ENCODE measurements at places on chromosomes 11 and 22. TPM values are rescaled to one million over a fixed set of nuclear protein-coding genes. Genes with fewer than 3 reads are reported as not detected.
A peak's percentile ranks its signal among the peaks of the same experiment; 100 is the strongest.

C22orf23 gene
- 4.3 TPM for total RNA-seq

HBB gene
- total RNA-seq: not detected

KREMEN1 gene
- 2.9 TPM for total RNA-seq

RTN4R gene
- 1.4 TPM for total RNA-seq

TMPRSS6 gene
- 0.05 TPM for total RNA-seq

GRCh38 chr11:109247071-109247470, 174.9 kb upstream of the C11orf87 start:
- ATAC-seq: no peak

DNA sequence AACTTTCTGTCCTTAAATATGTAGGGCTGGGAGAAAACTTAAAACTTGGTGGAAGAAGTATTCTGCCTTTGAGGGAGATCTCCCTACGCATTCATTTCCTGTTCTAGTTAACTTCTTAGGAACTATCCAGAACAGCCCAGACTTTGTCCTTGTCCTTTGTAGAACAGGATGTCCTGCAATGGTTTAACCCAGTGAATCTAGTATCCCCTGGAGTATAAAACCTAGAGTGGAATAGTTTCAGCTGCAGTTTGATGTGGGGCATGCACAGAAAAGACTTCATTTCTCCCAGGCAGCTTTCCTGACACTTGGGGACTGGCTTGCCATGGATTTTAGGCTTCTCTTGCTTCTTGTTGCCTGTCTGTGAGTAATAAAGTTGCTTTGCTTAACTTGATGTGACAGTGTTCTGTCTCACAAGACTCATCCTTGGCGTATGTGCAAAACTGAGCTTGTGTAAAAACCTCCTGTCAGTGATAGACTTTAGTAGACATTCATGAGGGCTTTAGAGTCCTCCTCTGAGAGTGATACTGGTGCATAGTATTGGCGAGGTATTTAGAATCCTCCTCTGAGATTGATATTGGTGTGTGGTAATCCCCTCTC, 28.2 kb downstream of the ARHGAP42 start:
- ATAC-seq: no peak

- no peak for ATAC-seq
These were observed 66.7 kb downstream of the RAB30 start for GRCh38 chr11:83004746-83005556.

GRCh38 chr22:33897448-33897835, 22.8 kb downstream of the LARGE1 start:
- no peak for ATAC-seq

DNA sequence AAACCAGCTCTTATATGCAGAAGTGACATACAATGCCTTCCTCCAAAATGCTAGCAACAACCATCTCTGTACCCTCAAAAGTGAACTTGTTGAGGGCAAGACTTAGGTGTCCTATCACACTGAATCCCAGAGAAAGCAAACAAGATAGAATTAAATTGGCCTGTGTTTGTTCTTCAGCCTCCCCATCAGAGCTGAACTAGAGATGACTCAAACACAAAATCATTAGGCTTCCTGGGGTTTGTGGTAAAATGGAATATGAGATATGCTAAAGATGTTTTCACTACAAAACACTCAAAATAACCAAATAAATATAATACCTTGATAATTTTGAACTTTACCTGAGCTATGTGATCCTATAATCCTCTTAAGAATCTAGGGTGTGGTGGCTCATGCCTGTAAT, 31.6 kb downstream of the ZNF214 start:
- ATAC-seq: no peak

DNA sequence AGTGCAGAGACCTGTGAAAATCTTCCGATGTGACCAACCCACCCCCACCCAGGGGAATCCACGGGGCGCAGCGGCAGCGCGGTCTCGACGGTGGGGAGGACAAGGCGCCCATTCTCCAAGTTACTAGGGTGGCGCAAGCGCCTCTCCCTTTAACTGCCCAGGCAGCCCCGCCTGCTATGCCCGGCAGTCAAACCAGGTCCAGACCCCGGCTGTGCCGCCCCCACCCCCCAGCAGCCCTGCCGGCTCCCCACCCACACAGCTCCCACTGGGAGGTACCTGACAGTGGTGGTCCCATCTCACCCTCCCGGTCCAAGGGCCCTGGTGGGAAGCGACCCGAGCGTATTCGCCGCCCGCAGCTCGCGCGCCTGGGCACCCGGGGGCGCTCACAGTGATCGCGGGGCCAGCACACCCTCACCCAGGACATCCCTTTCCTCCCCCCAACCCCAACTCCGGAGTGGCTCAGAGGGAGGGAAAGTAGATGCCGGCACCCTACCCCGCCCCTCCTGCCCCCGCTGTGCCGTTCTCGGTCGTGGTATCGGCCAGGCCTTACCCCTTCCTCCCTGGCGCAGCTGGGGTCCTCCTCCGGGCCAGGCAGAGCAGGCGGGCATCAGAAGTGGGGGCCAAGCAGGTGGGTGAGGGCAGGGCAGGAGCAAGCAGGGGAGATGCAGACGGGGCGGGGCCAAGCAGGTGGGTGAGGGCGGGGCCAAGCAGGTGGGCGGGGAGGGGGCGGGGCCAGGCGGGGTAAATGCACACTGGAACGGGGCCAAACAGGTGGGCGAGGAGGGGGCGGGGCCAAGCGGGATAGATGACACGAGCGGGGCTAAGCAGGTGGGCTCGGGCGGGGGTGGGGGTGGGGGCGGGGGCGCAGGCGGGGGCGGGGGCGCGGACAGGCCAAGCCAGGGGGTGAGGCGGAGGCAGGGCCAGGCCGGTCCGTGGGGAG, at the start of gene TRPM5:
Gene TRPM5 (minus strand): TSS at position 634 of the 940 bp plus-strand sequence. CDS start 21,478 bp downstream, outside the sequence.
- ATAC-seq: no peak

DNA sequence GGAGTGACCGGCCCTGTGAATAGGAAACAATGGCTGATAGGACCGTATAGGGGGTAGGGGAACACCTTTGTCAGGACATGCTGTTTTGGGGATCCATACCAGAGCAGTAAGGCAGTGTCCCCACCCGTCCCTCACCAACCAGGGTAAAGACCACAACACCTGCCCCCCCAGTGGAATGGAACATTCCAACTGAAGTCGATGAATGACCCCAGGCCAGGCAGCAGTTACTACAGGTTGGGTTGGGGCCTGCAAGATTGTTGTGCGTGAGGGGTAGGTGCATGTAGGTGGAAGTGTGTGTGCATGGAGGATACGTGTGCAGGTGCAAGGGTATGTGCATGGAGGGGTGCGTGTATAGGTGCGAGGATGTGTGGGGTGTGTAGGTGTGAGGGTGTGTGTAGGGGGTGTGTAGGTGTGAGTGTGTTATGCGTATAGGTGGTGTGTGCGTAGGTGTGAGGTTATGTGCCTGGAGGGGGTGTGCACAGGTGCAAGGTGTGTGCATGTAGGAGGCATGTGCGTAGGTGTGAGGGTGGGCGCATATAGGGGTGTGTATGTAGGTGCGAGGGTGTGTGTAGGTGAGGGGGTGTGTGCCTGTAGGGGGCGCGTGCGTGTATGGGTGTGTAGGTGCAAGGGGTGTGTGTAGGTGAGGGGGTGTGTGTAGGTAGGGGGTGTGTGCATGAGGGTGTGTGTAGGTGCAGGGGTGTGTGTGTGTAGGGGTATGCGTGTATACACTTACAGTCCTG, 32.9 kb downstream of the PISD start:
- ATAC-seq: no peak

GRCh38 chr11:80393210-80393609, 952.4 kb upstream of the TENM4 start:
- ATAC-seq: no peak

- ATAC-seq: peak; percentile 71
These were observed 42.6 kb upstream of the APOA1 start for GRCh38 chr11:116879800-116880625.
